ENCODE measurements at places on chromosomes 11 and 22.

DNA sequence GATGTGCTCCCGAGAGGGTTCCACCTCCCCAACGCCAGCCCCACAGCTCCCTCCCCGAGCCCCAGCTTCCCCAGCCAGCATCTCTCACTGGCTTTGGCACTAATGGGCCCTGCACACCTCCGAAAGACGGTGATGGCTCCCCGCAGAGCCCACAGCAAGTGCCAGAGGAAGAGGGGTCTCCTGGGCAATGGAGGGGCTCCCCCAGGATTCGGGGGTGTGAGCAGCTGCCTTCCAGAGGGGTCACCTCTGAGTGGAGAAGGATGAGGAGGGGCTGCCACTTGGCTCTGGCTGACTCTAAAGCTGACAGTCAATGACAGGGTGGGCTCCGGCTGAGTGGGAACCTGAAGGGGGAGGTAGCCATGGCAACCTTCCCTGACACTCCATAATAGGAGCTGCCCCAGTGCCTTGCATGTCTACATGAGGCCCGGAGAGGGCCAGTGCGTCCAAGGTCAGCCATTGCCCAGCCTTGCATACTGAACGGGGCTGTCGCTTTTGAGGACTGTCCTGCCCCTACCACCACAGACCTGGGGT is 98.6 kb upstream of the SYT13 start:
- DNase-seq: no peak

DNA sequence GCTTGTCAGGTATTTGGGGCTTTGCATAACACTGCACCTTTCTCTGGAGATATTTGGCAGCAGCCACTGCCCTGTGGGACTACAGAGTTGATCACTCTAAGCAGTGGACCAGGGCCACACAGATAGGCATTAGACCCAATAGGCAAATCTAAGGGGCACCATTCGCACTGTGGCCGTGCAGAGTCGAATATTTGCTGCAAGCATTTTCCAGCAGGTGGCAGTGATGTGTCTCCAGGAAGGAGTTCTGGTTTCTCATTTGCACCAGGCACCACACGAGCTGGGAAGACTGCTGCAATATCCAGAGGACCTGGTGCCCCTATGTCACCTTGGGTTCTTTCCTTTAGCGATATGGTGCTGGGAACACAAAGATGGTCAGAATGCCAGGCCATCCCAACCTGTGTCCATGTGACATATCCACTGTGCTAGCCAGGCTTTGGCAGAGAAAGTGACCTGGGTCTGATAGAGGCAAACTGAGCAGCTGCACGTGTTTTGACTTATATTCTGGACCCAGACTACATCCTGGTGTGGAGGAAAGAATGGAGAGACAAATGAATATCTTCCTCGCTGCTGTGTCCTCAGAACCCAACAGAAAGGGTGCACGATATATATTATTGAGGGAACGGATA is 318.7 kb downstream of the BUD13 start:
- no peak for DNase-seq

DNA sequence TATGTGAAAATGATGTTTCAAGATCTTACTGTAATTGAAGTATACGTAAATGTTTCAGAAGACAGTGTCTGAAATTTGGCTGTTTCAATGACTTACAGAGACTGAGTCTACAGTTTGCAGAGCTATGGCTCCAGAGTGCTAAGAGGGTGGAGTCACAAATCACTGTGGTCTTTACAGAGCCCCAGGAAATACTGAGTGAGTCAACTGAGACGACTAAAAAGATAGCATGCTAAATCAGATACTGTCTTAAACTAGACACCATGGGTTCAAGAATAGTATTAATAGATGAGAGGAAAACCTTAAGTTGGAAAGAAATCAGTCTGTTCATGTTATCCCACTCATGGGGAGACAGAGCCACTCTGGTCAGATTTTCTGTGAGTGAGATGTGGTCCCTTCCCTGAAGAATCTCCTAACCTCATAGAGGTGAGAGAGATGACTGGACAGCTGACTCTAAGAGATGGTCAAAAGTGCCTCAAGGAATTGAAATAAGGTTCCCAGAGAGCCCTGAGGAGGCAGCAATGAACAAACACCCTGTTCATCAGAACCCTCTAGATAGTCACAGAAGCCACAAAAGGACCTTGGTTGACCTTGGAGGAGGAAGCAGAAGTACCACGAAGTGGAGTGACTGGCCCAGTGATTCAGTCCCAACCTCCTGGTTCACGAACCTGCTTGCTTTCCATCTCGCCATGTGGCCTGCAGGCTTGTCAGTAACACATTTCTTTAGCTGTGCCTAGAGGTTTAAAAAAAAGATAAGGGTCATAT is 30.2 kb downstream of the C11orf91 start:
- DNase-seq: no peak

DNA sequence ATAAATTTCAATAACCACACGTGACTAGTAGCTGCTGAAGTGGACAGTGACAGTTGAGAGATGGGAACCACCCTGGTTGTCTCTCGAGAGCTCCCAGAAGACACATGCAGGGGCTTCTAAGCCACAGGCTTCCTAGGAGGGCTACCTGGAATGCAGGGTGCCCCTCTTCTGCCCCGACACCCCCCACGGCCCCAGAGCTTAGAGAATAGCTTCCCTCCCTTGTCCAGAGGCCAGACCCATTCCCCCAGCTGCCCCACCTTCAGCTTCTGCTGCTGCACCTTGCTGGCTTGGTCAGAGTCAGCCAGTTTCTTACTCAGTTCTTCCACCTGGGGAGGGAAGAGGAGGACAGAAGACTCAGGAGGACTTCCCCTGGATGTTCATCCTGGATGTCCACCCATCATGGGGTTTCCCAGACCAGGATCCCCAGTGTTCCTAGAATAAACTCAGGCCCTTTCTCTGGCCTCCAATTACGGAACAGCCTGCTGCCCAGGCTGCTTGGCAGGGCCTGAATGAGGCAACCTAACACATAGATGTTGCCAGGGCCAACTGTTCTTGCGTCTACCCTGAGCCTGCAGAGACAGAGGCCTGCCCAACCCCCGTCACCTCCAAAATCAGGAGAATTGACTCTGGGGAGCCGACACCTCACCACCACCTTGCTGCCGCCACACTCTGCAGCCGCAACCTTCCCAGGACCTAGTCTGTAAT is 12.0 kb downstream of the IL18BP start:
- DNase-seq: no peak

GRCh38 chr22:22954656-22955055 is 67.0 kb downstream of the IGLL5 start:
- DNase-seq: no peak

DNA sequence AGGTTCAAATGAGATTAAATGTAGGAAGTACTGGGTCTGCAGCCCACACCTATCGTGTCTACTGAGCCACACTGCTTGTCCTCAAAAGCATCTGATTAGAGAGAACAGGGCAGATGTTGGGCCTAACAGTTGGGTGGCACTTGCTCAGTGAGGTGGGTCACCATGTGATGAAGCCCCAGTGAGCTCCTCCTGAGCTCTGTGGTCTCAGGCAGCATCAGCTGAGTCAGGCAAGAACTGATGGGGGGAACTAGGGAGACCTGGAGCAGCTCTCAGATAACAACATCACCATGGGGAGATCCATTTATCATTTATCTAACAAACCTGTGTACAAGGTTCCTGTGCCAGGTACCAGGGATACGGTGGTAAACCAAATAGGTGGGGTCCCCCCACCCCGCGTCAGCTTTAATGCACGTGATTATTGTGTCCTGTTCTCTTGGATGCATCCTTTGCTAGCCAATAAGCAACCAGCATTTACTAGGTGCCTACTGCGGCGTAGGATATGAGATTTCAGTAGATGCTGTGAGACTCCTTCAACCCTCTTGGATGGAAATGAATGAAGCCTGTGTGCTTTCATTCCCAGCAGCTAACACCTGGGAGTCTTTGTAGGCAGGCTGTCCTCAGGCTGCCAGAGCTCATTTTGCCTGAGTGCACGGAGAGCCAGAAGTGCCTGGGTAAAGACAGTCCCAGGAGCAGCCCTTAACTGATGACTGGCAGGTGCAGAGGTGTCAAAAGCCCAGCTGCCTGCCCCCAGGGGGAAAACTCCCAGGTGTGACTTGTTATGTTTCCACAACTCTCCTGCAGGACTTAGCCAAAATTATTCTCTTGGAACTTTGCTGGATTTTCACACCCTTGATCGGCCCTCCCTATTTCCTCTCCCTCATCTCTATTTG is 73.6 kb upstream of the NARS2 start:
- DNase-seq: no peak
